Mesothelial cell of epicardium (in vitro differentiated cells): ENCODE measurements at places on chromosomes 11 and 22. TPM values are rescaled to one million over a fixed set of nuclear protein-coding genes. Genes with fewer than 3 reads are reported as not detected.
A peak's percentile ranks its signal among the peaks of the same experiment; 100 is the strongest.

DNA sequence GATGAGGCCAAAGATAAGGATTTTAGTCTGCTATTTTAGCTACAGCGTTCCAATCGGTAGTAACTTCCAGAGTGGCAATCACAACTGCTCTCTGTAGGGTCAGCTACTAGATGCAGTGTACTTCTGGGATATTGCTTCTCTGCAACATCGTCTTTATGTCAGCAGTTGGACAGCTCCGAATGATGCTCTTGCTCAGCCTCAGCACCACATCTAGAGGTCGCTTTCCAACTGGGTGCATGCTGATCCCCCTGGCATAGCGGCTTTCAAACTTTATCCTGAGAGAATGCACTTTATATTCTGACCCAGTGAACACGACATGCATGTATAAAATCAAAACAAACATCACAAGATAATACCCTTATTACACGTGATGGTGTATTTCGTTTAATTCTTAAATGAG, 219.6 kb downstream of the C11orf87 start:
- H3K27ac ChIP-seq: no peak overlapping the region
- no peak overlapping the region for H3K4me3 ChIP-seq
- no peak for DNase-seq
- H3K4me1 ChIP-seq: peaks cover 6% of the 10 kb centered on the region
- no peaks in the 10 kb centered on the region for H3K36me3 ChIP-seq
- H3K27me3 ChIP-seq: peaks cover 31% of the 10 kb centered on the region

- no peak overlapping the region for H3K27ac ChIP-seq
- no peak for DNase-seq
- H3K4me3 ChIP-seq: no peak overlapping the region
Observed at GRCh38 chr11:64313491-64314145, 3.7 kb downstream of the TRMT112 start.

DNA sequence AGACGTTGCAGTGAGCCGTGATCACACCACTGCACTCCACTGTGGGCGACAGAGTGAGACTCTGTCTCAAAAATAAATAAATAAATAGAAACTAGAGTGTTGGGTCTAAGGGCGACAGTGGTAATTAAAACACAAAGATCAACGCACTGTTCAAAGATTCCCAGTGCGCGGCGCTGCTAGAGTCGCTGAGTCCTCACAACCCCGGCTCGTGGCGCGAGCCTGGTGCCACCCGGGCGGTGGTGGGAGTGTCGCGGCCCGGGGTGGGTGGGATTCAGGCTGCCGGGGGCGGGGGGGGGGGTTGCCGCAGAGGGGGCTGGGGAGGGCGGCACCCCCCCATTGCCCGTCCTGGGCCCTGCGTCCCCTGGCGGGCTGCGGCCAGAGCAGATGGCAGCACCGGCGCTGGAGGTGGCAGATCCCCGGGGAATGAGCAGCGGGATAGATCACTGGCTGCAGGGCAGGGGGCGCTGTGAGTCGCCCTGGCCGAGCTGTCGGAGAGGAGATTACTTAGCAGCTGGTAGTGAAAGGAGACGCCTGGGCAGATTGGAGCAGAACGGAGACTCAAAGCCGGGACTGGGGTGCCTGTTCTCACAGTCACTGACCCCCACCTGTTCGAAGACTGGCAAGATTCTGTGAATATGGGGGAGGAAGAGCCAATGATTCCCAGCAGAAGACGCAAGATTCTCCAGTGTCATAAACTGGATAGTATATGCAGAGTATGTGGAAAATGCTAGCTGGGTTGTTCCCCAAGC, 30.2 kb upstream of the APOBEC3A start:
- H3K27me3 ChIP-seq: peaks cover 6% of the 10 kb centered on the region
- DNase-seq: peak; percentile 46
- no peak overlapping the region for H3K27ac ChIP-seq

GRCh38 chr11:26985943-26986342, 8.0 kb upstream of the FIBIN start:
- H3K27ac ChIP-seq: no peak overlapping the region
- no peak for DNase-seq
- H3K27me3 ChIP-seq: no peaks in the 10 kb centered on the region
- peaks cover 8% of the 10 kb centered on the region for H3K36me3 ChIP-seq
- no peak overlapping the region for H3K4me3 ChIP-seq
- no peaks in the 10 kb centered on the region for H3K4me1 ChIP-seq

DNA sequence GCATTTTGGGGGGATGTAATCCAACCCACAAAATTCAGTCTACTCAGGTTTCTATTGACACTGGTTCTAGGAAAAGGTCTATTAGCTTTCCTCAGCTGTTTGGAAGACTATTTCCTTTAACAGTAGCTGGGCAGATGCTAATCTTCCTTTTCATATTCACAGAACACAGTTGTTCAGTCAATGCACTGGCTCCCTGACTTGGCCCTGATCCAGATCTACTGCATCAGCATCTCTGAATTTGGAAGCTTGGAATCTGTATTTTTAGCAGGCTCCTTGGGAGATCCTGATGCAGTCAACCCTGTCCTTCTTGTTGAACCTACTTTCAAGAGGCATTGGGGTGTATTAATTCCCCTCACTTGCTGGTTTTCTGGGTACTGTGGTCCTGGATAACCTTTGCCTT, 6.3 kb downstream of the HTATIP2 start:
- DNase-seq: no peak
- H3K27me3 ChIP-seq: no peaks in the 10 kb centered on the region
- H3K4me3 ChIP-seq: no peak overlapping the region

- H3K4me1 ChIP-seq: no peaks in the 10 kb centered on the region
- peaks cover 17% of the 10 kb centered on the region for H3K27me3 ChIP-seq
- no peak for DNase-seq
- no peaks in the 10 kb centered on the region for H3K36me3 ChIP-seq
Observed at GRCh38 chr11:127470306-127470884, 469.8 kb upstream of the KIRREL3 start.

GRCh38 chr22:50008151-50009040, 4.2 kb downstream of the IL17REL start:
- H3K27ac ChIP-seq: no peak overlapping the region
- H3K36me3 ChIP-seq: no peaks in the 10 kb centered on the region
- H3K4me1 ChIP-seq: peaks cover 7% of the 10 kb centered on the region
- H3K27me3 ChIP-seq: peaks cover 57% of the 10 kb centered on the region

DNA sequence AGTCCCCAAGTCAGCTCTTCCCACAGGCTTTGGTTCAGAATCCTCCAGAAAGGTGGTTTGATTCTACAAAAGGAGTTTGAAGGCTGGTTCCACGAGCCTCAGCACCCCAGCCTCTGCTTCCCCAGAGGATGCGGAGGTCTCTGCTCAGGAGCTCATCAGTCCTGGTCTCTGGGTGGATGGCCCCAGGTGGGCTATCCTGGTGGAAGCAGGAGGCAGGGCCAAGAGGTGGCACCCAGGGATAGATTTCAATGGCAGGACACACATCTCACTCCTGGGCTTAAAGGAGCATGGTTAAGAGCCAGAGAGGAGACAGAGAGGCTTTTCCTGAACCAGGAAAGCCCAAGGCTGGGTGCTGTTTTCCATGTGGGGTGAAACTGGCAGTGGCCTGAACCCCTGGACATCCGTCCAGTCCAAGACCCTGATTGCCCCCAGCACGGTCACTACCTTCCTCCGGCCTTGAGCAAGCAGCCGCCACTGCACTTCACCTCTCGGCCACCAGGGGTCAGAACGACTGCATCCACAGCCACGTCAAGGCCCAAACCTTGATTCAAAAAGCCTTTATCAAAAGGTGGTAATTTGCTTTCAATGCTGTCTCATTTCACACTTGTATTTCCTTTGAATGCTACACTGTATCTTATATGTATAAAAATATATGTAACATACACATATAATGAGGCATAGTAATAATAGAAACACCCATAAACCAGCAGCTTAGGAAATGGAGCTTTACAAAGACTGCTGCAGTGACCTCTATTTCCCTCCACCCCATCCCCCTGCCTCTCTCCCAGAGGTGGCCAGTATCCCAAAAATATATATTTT, 19.3 kb upstream of the FXYD2 start:
- no peaks in the 10 kb centered on the region for H3K4me1 ChIP-seq
- peak; percentile 66 for DNase-seq
- no peak overlapping the region for H3K4me3 ChIP-seq
- peaks cover 21% of the 10 kb centered on the region for H3K36me3 ChIP-seq

DNA sequence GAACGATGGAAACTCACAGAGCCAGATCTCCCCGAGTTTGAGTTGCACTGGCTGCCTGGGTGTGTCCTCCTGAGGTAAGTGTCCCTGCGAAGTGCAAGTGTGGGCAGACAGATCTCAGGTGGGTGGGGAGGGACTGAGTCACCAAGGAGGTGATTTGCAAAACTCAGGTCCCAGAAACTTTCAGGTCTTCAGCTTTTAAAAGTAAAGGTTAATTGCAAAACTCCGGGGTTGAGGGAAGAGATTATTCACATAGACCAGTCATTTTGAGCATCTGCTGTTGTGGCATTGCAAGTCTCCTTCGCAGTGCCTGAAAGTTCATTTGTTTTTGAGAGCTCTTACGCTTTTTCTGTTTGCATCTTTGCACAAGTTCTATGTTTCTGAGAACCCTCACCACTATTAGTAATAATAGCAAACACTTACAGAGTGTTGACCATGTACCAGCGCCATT, 7.1 kb downstream of the CD44 start:
- DNase-seq: no peak
- peaks cover 52% of the 10 kb centered on the region for H3K27me3 ChIP-seq
- no peak overlapping the region for H3K4me3 ChIP-seq
- H3K27ac ChIP-seq: no peak overlapping the region
- H3K36me3 ChIP-seq: no peaks in the 10 kb centered on the region

GRCh38 chr22:19068784-19069271, 53.4 kb downstream of the DGCR2 start:
- no peaks in the 10 kb centered on the region for H3K4me1 ChIP-seq
- H3K27me3 ChIP-seq: no peaks in the 10 kb centered on the region
- H3K27ac ChIP-seq: no peak overlapping the region
- peaks cover 33% of the 10 kb centered on the region for H3K36me3 ChIP-seq
- no peak overlapping the region for H3K4me3 ChIP-seq

GRCh38 chr11:121589946-121590537, 137.3 kb upstream of the SORL1-AS1 start:
- H3K27ac ChIP-seq: no peak overlapping the region
- H3K36me3 ChIP-seq: peaks cover 21% of the 10 kb centered on the region
- H3K4me1 ChIP-seq: no peaks in the 10 kb centered on the region
- H3K4me3 ChIP-seq: no peak overlapping the region
- H3K27me3 ChIP-seq: no peaks in the 10 kb centered on the region

DNA sequence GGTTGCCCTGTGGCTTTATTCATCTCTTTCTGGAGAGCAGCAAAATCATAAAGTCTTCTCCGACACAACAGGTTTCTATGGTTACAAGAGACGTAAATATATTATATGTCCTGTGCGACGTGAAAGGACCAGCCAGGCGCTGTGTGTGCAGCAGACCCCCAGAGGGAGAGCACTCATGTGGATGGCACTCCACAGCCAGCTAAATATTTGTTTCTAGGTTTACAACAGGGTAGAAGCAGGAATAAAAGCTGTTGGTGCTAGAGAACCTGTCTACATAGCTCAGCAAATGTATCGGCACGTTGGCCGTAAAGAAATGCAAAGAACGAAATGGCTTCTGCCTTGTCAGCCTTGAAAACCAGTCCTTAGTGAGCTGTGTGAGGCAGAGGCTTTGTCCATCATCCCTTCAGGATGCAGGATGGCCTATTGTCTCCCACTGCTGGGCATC, 133.8 kb upstream of the PITPNB start:
- peak overlapping the region; percentile 65 for H3K27ac ChIP-seq
- H3K36me3 ChIP-seq: no peaks in the 10 kb centered on the region
- H3K27me3 ChIP-seq: no peaks in the 10 kb centered on the region
- DNase-seq: no peak

DNA sequence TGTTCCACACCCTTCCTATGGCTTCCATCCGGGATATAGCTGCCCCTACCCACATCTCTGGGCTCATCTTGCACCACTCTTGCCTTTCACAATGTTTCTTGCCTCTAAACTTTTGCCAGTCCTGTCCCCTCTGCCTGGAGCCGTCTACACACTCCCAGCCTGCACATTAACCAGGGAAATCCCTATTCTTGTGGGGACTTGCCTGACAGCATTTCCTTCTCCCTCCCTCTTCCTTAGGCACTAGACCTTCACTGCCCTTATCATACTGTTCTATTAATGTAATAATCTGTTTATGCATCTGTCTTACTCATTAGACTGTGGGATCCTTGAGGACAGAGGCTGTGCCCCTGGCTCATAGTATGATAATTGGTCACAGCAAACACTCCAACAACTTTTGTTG, 5.8 kb upstream of the TTC12 start:
- no peak overlapping the region for H3K4me3 ChIP-seq
- H3K27ac ChIP-seq: no peak overlapping the region
- DNase-seq: no peak
- no peaks in the 10 kb centered on the region for H3K27me3 ChIP-seq
- H3K36me3 ChIP-seq: no peaks in the 10 kb centered on the region

- H3K36me3 ChIP-seq: no peaks in the 10 kb centered on the region
- H3K4me3 ChIP-seq: no peak overlapping the region
- H3K27ac ChIP-seq: no peak overlapping the region
Observed at GRCh38 chr11:19284881-19285280, 44.1 kb upstream of the E2F8 start.

GRCh38 chr22:35482974-35483373, 57.7 kb upstream of the RASD2 start:
- H3K27ac ChIP-seq: no peak overlapping the region
- DNase-seq: no peak
- H3K4me1 ChIP-seq: peaks cover 33% of the 10 kb centered on the region
- H3K27me3 ChIP-seq: peaks cover 8% of the 10 kb centered on the region
- no peak overlapping the region for H3K4me3 ChIP-seq

DNA sequence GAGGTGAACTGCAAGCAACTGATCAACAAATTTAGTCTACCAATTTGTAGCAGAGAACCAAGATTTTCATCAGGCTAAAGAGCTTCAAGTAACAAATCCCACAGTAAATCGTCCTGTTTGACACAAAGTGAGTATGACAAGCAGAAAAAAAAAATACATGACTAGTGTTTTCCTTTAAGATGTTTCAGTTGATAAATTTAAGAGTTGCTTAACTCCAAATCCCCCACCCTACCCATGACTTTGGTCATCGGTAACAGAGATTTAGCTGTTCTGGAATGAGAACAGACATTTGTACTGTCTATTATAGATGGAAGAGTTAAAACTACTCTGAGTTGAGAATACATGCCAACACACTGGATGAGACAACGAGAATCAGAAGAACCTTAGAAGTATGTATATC, 165.0 kb upstream of the MTMR2 start:
- peaks cover 10% of the 10 kb centered on the region for H3K36me3 ChIP-seq
- H3K4me3 ChIP-seq: no peak overlapping the region
- no peaks in the 10 kb centered on the region for H3K27me3 ChIP-seq

DNA sequence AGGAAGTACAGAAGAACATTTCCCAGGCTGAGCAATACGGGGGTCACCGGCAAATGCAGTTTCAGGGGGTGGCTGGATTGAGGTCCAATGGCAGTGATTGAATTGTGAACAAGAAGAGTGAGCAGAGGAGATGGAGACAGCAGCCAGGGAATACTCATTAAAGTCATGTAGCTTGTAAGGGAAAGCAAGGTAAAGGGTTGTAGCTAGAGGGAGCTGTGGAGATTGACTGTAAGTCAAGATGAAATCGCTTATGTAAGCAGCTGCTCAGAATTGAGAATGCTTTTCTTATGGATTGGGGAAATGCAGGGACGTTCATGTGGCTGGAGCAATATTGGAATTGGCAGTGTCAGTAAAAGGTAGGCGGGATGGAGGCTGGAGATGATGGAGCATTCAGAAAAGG, 111.4 kb upstream of the TBCEL start:
- H3K27me3 ChIP-seq: peaks cover 6% of the 10 kb centered on the region
- no peak overlapping the region for H3K27ac ChIP-seq
- H3K4me3 ChIP-seq: no peak overlapping the region
- H3K4me1 ChIP-seq: peaks cover 11% of the 10 kb centered on the region

GGTLC2 gene
- total RNA-seq: 0.31 TPM in 1 of 3 replicates, not detected in the others

PRR33 gene
- not detected in 3 replicates for total RNA-seq

PHOX2A gene
- total RNA-seq: not detected in 3 replicates

C11orf87 gene
- 0.80 to 0.88 TPM (median 0.86 TPM) in 3 replicates for total RNA-seq

SLC22A8 gene
- total RNA-seq: not detected in 3 replicates

NCR3LG1 gene
- total RNA-seq: 4.8 to 5.6 TPM (median 4.9 TPM) in 3 replicates

OR51B4 gene
- 0.25 to 0.65 TPM (median 0.47 TPM) in 3 replicates for total RNA-seq

INTS4 gene
- total RNA-seq: 44.4 to 48.3 TPM (median 44.7 TPM) in 3 replicates
